Stimulated activated CD4-positive, alpha-beta T cell treated with anti-CD3 and anti-CD28 coated beads, Interleukin-1b, Interleukin-23, amount 100 ng/mL, for 4 hours (primary cell): ENCODE measurements at places on chromosomes 13 and 19.

DNA sequence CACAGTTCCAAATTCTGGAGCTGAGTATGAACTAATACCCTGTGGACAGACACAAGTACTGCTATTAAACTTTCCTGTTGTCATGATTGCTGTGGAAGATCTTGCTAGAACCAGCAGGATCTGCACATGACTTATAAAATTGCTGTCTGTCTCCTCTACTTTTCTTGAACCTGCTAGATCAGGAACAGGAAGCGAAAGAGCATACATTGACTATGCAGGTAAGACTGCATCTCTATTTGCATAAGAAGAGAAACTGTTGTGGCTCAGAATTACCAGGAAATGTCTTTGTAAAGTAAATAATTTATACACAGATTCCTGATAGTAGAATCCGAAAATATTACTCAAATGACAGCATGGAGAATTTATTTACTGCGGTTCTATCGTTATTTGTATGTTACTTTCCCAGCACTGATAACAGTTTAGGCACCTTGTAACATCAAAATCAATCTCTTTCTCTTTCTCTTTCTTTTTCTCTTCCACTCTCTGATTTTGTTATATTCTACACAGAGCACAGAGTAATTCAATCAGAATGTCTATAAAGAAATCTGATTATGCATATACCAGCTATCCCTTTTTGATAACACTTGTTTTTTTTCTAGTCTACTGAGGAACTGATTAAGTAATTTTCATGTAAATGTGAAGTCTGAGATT is 226.5 kb downstream of the MYO16 start:
- DNase-seq, result no peak

- peak; percentile 51 for DNase-seq
These were observed 84.0 kb downstream of the MZT1 start for GRCh38 chr13:72643311-72643989.

DNA sequence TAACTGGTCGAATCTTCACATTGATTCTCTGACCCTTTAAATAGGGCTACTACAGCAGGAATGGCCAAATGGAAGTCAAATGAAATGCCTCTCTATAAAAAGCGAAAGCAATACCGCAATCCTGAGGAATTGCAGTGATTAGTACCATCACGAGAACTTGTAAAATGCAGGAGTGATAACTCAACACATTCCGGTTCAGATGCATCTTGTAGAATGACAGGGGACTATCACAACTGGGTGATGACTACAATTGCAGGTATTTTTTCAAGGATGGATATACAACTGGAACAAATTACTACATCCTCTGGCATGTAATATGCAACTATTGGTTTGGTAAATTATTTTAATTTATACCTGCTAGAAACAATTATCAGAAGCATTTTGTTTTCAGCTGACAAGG is 140.4 kb downstream of the PCDH20 start:
- DNase-seq, result no peak

- no peak for DNase-seq
These were observed 19.7 kb downstream of the C3 start for GRCh38 chr19:6700586-6701316.

DNA sequence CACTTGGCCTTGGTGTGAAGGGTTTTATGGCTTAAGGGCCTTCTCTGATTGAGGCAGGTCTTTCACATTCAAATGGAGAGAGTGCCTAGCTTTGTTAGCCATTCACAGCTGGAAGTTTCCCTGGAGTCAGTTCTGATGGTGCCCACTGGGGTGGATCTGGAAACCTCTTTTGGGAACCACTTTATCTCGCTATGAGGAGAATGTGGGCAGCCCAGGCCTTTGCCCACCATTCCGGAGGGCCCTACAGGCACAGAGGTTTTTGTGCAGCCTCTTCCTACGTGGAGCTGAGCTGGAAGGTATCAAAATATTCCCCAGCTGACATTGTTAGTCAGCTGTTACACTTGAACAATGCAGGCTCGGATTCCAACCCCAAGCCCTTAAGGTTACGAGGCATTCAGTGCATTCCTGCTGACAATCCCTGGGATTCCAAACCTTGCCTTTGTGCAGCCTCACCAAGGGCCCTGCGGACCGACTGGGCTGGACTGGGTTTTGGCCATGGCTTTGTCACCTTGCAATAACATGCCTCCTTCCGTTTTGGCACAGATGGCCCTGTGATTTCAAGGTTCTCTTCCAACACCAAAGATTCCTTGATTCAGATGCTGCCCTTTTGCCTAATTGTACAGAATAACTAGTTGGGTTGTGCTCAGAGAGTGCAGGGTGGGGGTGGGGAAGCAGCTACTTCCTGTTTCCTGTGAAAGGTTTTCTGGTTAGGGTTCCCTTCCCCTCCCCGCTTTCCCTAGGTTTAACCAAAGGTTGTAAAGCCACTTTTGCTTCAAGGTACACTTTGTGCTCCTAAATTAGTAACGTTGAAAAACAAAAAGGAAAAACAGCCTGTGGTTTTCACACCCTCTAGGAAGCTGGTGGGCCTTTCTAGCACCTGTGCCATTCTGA is 27.0 kb downstream of the SAE1 start:
- DNase-seq, result peak; percentile 22

DNA sequence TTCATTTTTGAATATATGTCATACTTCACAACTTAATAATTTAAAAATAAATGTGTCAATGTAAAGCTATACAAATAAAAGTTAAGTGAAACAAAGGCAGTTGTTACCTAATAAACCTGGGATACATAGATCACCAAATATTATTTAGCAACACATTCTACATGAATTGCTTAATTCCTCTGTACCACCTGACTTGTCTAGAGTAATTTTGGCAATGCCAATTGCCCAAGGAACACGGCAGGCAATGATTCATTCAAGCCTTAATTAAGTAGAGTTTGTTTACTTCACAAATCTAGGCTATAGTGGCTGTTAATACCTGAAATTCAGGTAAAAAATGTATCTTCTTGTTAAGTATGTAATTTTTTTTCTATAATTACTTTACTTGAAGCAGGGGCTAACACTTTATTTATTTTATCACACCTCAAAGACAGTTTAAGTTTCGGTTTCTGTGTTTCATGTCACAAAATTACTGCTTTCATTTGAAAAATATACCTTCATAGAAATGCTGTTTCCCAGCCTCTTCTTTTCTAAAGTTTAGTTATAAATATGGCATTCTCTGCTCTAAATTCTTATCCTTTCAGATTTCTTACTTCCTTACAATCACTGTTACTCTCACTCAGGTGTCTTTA is 705.7 kb downstream of the SLITRK5 start:
- DNase-seq, result no peak

DNA sequence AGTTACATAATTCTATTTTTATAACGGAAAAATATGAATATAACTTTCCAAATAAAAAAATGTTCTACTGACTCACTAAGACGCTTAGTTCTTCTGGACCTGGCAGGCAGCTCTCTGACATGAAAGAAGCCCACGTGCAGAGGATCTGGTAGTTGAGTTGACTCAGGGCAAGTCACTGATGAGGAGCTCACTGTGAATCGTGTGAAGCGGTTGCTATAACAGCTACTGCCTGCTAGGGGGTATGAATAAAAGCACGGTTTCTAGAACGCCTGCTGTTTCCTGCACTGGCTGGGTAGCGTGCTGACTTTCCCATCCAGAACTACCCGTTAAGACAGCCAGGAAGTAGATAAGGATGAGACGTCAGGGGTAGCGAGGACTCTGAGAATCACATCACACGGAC is 54.7 kb upstream of the WASF3 start:
- DNase-seq, result peak; percentile 9

- no peak for DNase-seq
These were observed 40.9 kb downstream of the ATP7B start for GRCh38 chr13:51970349-51970748.

DNA sequence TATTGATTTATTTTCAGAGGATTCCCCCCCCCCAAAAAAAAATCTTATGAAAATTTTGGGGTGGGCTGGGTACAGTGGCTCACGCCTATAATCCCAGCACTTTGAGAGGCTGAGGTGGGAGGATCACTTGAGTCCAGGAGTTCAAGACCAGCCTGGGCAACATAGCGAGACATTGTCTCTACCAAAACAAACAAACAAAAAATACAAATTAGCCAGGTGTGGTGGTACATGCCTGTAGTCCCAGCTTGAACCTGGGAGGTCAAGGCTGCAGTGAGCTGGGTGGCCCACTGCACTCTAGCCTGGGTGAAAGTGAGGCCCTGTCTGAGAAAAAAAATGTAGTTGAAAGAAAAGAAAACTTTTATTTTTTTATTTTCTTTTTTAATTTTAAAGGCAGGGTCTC is 17.9 kb downstream of the NECTIN2 start:
- DNase-seq, result no peak

GRCh38 chr13:74136084-74136658 is 2.0 kb upstream of the KLF12 start:
- peak; percentile 19 for DNase-seq

DNA sequence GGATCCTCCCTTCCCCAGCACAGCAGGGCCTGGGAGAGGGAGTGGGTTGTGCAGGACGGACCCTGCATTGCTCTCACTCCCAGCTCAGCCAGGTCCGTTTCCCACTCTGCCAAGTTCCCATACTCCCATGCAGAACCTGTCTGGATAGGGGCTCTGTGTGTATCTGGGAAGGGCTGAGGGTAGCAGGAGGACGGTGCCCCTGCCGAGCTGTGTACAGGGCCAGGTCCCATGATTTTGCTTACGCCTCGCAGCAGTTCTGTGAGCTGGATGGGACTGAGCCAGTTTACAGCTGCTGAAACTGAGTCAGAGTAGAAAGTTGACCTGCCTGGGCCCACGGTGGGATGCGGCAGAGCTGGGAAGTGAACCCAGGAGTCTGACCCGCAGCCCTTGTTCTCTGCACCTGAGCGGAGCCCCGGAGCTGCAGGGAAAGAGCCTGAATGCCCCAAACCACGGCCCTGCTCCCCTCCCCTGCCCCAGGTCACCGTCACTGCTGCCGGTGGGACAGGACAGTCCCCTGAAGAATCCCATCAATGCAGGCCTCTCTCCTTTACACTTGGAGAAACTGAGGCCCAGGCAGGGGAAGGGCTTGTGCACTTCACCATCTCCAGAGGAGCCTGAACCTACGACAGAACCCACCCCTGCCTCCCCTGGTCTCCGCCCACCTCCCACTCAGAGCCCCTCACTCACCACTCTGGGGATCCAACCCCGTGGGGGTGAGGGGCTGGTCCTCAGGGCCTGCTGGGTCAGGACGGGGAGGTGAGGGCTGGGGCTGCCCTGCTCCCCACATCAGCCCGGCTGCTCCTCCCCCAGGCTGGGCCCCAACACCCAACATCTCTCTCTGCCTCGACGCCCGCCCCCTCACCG is 3.5 kb downstream of the LILRB5 start:
- DNase-seq, result no peak

DNA sequence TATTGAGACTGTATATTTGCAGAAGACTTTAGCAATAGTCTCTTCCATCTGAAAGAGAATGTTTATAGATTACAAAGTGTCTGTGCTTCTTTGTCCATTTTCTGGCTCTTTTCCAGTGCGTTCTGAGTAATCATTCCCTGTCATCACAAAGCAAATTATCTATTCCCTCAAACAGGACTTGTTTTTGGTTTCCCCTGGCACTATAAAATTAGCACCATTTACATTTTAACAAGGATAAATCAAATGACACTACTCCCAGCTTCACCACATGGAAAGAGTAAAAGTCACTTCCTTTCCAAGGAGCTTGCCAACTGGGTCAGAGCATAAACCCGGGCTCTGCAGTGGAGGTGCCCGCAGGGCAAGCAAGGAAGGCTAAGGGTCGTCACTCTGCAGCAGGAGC is 88.1 kb downstream of the SHISA2 start:
- DNase-seq, result no peak

GRCh38 chr13:73849292-73849691 is 284.9 kb downstream of the KLF12 start:
- DNase-seq, result peak; percentile 13

DNA sequence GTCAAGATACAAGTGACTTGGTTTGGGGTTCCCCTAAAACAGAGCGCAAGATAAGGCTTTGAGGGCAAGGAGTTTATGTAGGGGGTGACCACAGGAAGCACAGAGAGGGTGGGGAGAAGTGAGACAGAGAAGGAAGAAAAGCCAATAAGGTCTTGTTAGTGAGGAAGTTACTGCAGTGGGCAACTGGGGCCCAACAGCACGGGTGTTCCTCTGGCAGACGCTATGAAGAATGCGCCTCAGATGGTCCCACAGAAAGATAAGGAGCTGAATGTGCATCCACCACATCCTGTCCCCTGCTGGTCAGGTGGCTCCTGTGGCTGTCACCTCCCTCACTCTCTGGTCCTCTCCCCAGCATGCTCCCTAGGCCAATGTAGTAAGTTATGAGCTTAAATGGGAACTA is 333.5 kb downstream of the TSHZ3 start:
- no peak for DNase-seq

DNA sequence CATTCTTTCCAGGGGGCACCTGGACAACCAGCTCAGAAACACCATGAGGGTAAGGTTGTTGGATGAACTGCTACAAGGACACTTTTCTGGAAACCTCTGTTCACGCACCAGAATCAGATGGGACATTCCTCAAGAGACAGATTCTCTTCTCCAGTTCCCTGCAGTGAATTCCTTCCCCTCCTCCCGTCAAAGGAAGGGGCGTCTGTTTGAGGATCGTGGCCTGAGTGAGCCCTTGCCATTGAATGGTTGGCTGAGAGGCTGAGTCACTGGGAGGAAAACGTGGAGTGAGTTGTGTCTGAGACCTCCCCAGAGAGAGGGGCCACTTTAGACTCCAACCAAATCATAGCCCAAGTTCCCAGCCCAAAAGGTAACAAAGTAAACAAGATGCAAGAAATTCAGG is 79.4 kb upstream of the ZNF507 start:
- DNase-seq, result no peak

GRCh38 chr13:97302611-97303010 is 80.5 kb downstream of the MBNL2 start:
- DNase-seq, result no peak

GRCh38 chr19:35037716-35038622 is 3.6 kb upstream of the HPN start:
- DNase-seq, result no peak

DNA sequence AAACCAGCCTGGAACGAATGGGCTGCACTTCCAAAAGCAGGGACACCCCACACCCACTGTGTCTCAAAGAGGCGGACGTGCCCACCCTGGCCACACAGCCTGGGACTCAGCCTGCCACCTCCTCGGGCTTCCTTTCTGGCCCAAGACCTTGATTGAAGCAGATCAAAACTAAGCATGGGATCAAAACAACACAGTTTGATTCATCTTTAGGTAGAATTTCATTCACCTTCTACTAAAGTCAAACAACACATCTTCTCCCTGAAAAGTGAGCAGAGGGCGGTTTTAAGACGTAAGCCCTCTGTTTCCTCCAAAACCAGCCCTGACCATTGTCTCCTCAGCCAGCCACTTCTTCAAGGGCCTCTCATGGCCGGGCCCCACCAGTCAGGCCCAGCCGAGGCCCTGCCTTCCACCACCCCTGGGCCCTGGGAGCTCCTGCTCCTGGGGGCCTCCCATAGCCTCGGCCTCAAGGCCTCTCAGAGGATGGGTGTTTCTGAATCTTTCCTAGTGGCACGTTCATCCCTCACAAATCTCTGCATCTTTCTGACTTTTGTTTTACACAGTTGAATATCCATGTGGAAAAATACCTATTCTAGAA is 6.3 kb upstream of the F10 start:
- no peak for DNase-seq

- DNase-seq, result no peak
These were observed 513.0 kb downstream of the IRS2 start for GRCh38 chr13:109273326-109273751.

- no peak for DNase-seq
These were observed 15.6 kb upstream of the C2CD4C start for GRCh38 chr19:424546-424945.
